ENCODE measurements at places on chromosomes 2 and 18.

DNA sequence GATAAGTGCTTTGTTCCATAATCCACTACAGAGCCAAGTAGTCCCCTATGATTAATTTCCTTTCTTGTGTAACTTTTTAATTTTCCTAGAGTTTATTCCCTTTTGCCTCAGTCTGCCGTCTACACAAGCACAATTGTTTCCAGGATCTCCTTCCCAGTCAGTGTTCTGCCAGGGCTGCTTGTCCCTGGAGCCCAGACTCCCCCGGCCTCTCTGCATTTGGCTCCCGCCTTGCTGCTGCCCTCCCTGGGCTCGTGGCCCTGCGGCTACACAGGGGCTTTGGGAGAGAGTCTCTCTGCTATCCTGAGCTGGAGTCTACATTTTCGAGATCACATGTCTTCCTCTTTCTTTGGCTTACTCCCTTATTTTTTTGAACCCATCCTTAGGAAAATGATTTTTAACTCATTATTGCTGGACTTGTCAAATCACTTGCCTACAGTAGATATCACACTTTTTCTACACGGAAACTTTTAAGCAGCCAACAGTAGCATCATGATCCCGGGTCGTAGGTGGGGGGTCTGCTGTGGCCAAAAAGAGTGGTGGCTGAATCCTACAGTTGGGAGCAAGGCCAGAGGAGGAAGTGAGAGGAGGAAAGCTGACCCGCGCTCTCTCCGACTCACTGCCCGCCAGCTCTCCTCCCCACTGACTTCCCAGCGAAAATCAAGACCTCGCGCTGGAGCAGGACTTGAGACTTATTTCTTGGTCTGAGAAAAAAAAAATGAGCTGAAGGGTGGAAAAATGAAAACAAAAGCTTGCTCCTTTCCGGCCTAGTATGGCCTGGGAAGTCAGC lies 9.4 kb downstream of the FBLN7 start:
- DNase-seq, result no peak

DNA sequence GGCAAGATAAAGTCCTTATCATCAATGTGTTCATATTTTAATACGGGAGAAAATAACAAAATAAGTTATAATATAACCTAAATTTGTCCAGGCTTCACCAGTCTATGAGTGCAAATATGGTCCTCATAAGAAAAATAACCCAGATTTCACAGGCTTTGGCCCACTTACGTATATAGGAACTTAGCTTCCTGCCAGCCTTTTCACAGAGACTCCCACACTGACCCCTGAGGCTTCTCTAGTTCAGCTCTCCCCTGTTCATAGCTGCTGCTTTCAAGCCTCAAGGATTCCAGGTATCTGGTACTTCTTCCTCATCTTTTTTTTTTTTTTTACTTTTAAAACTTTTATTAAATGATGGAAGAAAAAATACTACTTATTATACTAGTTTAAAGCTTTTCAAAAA lies 74.9 kb upstream of the PELI1 start:
- DNase-seq, result no peak

DNA sequence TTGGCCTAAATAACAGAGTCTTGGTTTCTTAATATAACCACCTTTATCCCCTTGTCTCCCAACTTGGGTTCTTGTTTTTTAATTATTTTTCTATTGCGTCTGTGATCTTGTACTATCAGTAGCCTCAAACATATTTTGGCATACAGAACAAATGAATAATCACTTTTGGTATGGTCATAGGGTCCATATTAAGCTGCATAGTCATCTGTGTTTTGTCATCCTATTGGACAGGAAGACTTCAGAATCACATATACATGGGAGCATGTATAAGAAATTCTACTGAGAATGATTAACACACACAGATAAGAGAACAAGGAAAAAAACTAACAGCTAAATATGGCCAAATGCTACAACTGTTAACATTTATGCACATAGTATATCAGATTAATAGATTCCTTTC lies 126.0 kb downstream of the MEP1B start:
- no peak for DNase-seq

DNA sequence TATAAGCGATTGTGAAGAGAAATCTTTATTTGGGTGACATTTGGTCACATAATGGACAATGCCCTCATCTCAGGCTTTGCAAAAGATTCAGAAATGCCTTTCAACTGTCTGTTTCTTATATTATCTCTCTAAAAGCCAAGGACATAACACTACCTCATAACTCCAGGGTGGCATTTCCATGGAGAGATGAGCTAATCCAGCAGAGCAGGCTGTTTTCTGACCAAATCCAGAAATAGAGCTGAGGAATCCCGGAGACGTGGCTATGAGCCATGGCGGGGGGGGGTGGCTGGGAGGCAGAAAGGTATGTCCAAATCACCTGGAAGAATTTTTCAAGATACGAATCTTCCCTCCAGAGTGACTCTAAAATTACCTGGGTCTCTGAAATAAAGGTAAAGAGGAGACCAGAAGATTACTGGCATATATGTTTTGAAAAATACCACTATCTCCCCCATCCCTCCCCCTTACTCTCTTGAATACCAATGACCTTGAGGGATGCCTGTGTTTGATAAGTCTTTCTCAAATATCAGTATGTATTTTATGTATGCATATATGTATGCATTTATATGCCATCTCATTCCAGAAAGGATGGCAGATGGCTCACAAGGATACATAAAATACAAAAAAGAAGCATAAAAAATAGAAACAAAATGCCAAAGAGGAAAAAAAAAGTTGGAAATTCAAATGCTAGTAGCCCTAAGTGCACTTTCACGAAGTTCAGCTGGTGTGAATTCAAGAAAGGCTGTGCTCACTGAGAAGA lies 296.0 kb upstream of the MGAT5 start:
- no peak for DNase-seq

DNA sequence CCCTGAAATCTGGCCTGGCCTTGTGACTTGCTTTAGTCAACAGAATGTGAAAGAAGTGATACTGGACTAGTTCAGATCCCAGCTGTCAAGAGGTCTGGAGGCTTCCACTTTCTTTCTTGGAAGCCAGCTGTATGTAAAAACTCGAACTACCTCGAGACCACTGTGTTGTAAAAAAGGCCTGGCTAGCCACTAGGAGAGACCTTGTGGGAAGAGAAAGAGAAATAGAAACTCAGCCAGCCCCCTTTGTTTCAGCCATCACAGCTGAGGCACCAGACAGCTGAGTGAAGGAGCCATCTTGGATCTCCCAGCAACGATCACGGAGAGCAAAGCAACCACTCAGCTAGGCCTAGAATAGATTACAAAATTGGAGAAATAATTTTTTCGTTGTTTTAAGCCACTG lies 324.9 kb upstream of the TCF4 start:
- no peak for DNase-seq

DNA sequence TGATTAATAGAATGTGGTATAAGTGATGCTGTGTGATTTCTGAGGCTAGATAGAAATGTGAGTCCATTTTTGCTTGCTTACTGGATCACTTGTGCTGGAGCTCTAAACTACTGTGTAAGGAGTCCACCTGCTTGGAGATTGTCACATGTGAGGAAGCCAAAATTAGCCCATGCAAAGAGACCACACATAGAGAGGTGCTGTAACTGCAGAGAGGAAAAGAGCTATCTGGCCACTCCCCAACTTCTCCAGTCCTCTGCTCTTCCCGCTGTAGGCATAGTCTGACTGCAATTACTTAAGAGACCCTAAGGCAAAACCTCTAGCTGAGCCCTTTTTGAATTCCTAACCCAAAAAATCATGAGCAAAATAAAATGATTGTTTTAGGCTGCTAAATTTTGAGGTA lies 120.6 kb upstream of the FBXO11 start:
- DNase-seq, result no peak

DNA sequence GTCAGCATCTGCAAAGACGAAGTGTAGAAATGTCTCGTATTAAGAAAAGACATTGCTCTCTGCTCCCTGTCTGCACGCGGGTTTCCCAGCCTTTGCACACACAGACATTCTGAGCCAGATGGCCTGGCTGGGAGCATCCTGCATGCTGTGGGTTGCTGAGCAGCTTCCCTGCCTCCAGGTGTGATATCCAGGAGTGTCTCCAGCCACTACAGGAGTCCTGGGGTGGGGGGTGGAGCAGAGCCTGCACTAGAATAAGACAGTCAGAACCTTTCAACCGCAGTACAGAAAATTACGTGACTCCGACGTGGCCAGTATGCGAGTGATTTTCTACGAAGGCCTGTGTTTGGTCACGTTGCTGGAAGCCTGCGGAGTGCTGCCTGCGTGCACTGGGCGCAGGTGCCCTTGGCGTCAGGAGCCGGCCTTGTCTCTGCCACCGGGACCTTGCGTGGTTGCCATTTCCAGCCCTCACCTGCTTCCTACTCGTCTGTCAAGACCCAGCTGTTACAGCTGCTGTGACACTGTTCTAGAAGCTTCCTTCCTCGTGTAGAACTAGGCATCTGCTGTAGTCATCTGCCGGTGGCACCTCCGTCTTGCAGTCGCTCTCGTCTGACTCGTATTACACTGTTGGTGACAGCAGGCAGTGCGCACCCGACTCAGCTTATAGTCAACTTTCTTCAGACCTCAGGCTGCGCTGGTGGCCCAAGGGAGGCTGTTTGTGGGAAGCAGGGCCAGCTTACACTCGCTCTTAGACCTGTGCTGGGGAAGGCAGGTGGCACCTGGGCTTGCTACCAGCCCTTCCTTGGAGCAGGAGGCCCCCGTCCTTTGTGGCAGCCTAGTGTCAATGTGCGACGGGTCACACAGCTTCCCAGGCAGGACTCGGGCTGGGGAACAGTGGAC lies 11.2 kb downstream of the CTDP1 start:
- no peak for DNase-seq

- no peak for DNase-seq
These were observed 2.1 kb downstream of the PDIA6 start for GRCh38 chr2:10810202-10811161.

DNA sequence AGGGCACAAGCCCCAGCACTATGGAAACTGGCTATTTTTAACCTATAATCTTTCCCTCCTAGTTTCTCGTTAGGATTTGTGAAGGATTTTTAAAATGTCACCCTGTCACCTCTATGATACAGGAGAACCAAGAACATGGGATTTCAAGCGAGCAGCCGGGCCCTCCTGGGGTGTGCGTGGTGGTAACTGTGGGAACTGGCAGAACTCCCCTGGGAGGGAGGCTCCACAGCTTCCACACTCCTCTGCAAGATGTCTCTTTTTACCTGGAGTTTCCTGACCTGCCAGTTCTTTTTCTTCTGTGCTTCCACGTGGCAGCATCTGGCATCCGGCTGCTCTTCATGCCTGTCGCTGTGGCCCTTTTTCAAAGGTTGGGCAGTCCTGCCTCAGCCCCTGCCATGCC lies 386.3 kb upstream of the MYT1L start:
- DNase-seq, result no peak

DNA sequence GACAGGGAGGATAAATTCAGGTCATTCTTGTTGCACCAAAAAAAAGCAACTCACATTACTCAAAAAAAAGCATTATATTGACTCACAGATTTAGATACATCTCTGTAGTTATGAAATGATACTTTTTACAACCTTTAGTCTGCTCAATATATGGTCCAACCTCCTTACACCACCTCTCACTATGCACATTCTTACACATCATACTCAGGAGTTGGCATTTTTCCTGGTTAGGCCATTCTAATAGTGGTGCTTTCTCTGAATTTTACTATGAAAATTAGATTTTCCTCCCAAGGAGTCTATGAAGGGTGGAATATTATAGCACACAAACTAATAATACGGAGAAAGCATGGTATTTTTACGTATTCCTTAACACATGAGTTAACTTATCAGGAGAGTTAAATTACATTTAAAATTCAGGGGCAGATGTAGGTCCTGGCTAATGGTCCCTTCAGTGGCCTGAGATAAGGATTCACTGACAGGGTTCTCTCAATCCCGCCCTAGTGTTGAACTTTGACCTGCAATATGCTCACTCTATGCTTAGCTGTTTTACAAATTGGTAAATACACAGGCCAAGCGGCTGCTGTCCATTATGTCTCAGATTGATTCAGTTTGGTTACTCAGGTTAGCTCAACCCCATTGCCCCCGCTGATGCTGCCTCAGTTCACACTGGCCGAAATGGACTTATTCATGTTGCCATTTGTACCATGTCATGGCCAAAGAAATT lies 153.6 kb downstream of the NCKAP5 start:
- no peak for DNase-seq

DNA sequence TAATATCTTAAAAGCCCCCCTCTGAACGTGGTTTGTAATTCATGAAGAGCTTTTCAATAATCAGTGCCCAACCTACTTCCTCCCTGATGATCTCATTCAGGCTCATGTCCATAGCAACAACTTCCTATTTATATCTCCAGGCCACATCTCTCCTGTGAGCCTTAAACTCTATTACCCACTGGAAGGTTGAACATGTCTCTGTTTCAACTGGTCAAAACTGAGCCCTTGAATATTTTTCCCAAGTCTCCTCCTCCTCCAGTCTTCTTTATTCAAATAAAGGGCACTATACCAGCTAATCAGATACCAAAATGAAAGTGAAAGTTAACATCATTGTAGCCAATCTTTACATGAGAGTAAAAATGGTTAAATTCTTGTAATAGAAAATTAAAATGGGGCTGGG lies 63.7 kb upstream of the ITGA4 start:
- no peak for DNase-seq

- no peak for DNase-seq
These were observed 63.7 kb upstream of the BCL2L11 start for GRCh38 chr2:111057045-111057444.

DNA sequence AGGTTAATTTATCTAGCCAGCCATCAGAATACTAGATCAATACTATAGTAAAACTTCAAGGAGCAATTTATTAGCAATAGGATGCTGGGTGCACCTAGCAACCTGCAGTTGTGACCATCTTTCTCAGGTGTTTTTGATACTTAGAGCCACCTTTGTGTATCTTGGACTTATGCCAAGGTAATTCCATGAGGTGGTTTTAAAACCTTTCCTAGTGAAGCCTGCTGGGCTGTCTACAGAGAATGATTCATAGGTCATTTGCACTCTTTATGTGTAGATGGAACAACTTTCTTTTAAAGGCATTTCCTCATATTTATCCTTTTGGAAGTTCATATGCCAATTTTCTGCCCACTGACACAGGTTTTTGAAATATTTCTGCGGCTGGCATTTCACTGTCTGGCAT lies 1030.1 kb upstream of the POU3F3 start:
- no peak for DNase-seq

DNA sequence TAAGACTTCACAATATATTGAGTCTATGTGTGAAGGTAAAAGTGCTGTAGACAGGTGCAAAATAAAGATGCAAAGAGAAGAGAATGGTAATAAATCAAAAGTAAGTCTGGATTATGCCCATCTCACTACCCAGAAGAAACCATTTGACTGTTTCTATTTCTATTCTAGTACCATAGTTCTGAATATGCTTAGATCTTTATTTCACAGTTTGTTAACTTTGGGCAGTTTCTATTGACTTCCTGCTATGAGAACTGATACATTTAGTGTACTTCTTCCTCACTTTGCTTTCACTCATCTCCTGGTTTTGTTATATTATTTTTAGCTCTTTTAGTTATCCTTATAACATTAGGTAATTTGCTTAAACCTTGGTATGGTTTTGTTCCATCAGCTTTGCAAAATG lies 94.9 kb downstream of the HS1BP3 start:
- no peak for DNase-seq

GRCh38 chr18:78813936-78814710 lies 165.5 kb upstream of the SALL3 start:
- DNase-seq, result no peak

DNA sequence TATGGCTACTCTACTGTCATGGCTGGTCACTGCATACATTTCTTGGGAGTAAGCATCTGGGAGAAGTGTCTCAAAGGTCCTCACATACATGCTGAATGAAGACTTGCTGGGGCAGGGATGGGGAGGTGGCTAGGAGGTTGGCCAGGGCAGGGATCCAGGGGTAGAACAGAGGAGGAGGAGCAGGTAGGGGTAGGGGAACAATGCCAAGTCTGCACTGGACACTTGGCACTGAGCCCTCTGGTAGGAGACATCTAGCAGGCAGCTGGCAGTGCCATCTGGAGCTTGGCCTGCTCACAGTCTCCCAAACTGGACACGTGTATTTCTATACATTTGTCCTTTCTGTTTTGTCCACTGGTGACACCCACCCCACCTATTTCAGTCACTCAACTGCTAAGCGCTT lies 62.7 kb upstream of the REV1 start:
- DNase-seq, result no peak

Data from T-helper 17 cell (primary cell).